Breast epithelium (tissue), 4 donors: ENCODE measurements at places on chromosomes 16 and 17. TPM values are rescaled to one million over a fixed set of nuclear protein-coding genes. Genes with fewer than 3 reads are reported as not detected.

DNA sequence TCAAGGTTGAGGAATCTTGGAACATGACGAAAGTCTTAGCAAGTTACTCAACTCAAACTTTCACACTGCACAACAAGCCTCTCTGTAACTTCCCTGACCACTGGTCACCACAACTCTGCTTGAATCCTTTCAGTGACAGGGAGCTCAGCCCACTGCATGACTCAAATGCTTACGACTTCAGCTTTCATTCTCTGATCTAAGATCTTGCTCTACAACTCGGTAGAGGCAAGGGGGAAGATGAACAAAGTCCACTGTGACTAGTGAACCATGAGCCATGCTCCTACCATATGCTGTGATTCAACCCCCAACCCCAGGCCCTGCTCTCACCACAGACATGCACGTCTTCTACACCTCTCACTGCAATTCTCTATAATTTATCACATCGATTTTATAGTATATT, 160.9 kb downstream of the SLC39A11 start:
- H3K4me1 ChIP-seq = no peaks in the 10 kb centered on the region
- H3K36me3 ChIP-seq = no peaks in the 10 kb centered on the region
- H3K27ac ChIP-seq = no peak overlapping the region

- DNase-seq = no peak
- H3K27ac ChIP-seq = no peak overlapping the region
- peaks cover 11% of the 10 kb centered on the region for H3K4me1 ChIP-seq
- H3K36me3 ChIP-seq = no peaks in the 10 kb centered on the region
- no peaks in the 10 kb centered on the region for H3K27me3 ChIP-seq
Observed at GRCh38 chr16:978403-978802, 3.2 kb upstream of the SOX8 start.

GRCh38 chr17:56570199-56570598, 23.3 kb upstream of the NOG start:
- no peaks in the 10 kb centered on the region for H3K27me3 ChIP-seq
- DNase-seq = no peak
- H3K27ac ChIP-seq = no peak overlapping the region

The KRTAP16-1 gene
- total RNA-seq = not detected

GRCh38 chr17:1091900-1092299, 87.9 kb downstream of the ABR start:
- H3K4me3 ChIP-seq = no peak overlapping the region
- no peaks in the 10 kb centered on the region for H3K36me3 ChIP-seq
- peaks cover 9% of the 10 kb centered on the region for H3K4me1 ChIP-seq
- H3K27ac ChIP-seq = peak overlapping the region; percentile 95
- no peaks in the 10 kb centered on the region for H3K27me3 ChIP-seq

GRCh38 chr16:17050468-17050867, 420.3 kb downstream of the XYLT1 start:
- H3K4me3 ChIP-seq = no peak overlapping the region
- no peaks in the 10 kb centered on the region for H3K36me3 ChIP-seq
- DNase-seq = no peak
- H3K27me3 ChIP-seq = no peaks in the 10 kb centered on the region
- H3K4me1 ChIP-seq = no peaks in the 10 kb centered on the region
- no peak overlapping the region for H3K27ac ChIP-seq

The NLRC3 gene
- 1.6 TPM for total RNA-seq

GRCh38 chr16:75660726-75661302, 13.2 kb downstream of the TERF2IP start:
- no peak overlapping the region for H3K4me3 ChIP-seq
- no peaks in the 10 kb centered on the region for H3K4me1 ChIP-seq
- no peaks in the 10 kb centered on the region for H3K36me3 ChIP-seq
- DNase-seq = no peak
- H3K27ac ChIP-seq = no peak overlapping the region
- H3K27me3 ChIP-seq = no peaks in the 10 kb centered on the region

The TNK1 gene
- 14.4 TPM for total RNA-seq

- H3K27me3 ChIP-seq = no peaks in the 10 kb centered on the region
- no peaks in the 10 kb centered on the region for H3K36me3 ChIP-seq
- no peak for DNase-seq
- peak overlapping the region; percentile 92 for H3K27ac ChIP-seq
Observed at GRCh38 chr17:73325527-73325842, 13.7 kb upstream of the CDC42EP4 start.

GRCh38 chr17:78168903-78169793, 767 bp downstream of the SYNGR2 start:
- H3K36me3 ChIP-seq = no peaks in the 10 kb centered on the region
- H3K4me3 ChIP-seq = peak overlapping the region; percentile 67
- DNase-seq = no peak
- no peaks in the 10 kb centered on the region for H3K27me3 ChIP-seq
- peak overlapping the region; percentile 92 for H3K27ac ChIP-seq

- no peaks in the 10 kb centered on the region for H3K36me3 ChIP-seq
- no peak overlapping the region for H3K4me3 ChIP-seq
- DNase-seq = no peak
- H3K27ac ChIP-seq = peak overlapping the region; percentile 70
Observed at GRCh38 chr16:85550953-85551924, 61.9 kb upstream of the GSE1 start.

DNA sequence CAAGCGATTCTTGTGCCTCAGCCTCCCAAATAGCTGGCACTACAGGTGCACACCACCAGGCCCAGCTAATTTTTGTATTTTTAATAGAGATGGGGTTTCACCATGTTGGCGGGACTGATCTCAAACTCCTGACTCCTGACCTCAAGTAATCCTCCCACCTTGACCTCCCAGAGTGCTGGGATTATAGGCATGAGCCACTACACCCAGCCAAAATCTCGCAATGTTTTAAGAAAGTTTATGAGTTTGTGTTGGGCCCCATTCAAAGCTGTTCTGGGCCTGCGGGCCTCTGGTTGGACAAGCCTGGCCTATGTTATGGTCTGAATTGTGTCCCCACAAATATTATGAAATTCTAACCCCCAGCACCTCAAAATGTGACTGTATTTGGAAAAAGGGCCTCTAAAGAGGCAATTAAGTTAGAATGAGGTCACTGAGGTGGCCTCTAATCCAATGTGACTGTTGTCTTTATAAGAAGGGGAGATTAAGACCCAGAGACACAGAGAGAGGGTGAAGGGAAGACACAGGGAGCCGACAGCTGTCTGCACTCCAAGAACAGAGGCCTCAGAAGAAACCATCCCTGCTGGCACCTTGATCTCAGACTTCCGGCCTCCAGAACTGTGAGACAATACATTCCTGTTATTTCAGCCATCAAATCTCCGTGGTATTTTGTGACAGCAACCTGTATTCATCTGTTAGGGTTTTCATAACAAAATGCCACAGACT, 469.9 kb downstream of the HS3ST4 start:
- H3K4me3 ChIP-seq = no peak overlapping the region
- no peaks in the 10 kb centered on the region for H3K4me1 ChIP-seq
- H3K27me3 ChIP-seq = no peaks in the 10 kb centered on the region
- no peaks in the 10 kb centered on the region for H3K36me3 ChIP-seq
- no peak overlapping the region for H3K27ac ChIP-seq

The CD300C gene
- 2.1 TPM for total RNA-seq

The PIRT gene
- total RNA-seq = not detected

DNA sequence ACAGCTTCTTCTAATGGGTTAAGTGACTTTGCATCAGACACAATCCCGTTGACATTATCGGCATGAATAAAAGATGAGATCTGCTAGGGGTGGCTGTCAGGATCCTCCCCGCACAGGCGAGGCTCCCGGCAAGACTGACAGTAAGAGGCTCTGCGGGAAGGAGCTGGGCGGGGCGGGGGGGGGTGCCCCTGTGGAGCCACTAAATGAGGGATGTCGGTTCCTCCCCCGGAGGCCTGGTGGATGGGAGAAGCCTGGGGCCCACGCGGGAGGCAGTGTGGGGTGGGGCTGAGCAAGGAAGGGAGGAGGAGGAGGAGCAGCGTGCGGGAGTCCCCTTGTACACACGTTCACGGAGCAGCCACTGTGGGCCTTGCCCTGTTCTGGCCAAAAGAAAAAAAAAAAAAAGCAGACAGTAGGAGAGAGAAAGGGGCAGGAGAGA, 190.9 kb upstream of the GSE1 start:
- no peak overlapping the region for H3K4me3 ChIP-seq
- no peaks in the 10 kb centered on the region for H3K36me3 ChIP-seq
- no peaks in the 10 kb centered on the region for H3K27me3 ChIP-seq
- no peak overlapping the region for H3K27ac ChIP-seq
- H3K4me1 ChIP-seq = no peaks in the 10 kb centered on the region

The PYDC1 gene
- total RNA-seq = not detected

DNA sequence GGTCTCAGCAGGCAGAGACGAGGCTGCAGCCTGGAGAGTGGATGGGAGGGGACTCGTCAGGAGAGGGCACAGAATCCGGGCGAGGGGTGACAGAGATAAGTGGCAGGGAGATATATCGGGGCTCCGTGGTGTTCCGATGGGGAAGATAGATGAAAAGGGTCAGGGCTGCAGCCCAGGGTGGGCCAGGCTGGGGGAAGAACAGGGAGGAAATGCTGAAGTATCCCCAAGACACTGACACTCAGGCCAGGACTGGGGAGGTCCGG, 2.1 kb downstream of the LGALS3BP start:
- no peaks in the 10 kb centered on the region for H3K36me3 ChIP-seq
- DNase-seq = no peak
- no peaks in the 10 kb centered on the region for H3K27me3 ChIP-seq
